Lung microvascular endothelial cell (primary cell): ENCODE measurements at places on chromosomes 7 and 10.

- no peak for DNase-seq
These were observed 11.1 kb downstream of the HOXA4 start for GRCh38 chr7:27119412-27119911.

- no peak for DNase-seq
These were observed 290.0 kb upstream of the SHH start for GRCh38 chr7:156102267-156102666.

DNA sequence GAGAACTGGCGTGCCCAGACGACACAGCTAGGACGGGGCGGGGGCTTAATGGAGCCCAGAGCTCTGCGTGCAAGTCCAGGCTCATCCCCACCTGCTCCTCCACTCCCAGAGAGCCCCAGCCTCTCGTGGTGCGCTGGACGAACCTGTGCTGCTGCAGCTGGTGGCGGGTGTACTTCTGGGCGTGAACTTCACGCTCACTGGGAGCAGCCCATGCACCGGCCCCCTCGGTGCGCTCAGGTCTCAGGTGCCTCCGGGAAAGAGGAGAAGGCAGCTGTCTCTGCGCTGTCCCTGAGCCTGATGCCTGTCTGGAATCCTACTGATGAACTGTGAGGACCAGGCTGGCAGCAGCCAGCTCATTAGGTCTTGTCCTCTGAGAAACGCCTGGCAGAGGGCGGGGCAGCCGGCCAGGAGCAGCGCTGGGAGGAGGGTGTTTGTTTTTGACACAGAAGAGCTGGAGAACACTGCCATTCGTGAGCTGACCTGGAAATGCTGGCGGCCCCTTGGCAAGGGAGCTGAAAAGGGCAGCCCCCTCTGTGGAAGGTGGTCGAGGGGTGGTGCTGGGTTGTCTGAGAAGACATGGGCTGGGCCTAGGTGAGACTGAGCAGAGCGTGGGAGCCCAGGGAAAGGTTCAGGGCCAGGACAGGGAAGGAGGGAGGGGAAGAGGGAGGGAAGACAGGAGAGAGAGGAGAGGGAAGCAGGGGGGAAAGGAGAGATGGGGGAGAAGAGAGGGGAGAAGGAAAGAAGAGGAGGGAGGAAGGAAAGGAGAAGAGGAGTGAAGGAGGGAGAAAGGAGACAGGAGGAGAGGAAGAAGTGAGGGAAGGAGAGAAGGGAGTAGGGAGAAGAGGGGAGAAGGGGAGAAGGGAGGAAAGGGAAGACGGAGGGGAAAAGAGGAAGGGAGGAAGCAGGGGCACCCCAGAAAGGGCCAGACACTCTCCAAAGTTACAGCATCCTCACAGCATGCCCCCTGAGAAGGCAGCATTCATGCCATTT lies 53.5 kb upstream of the TNS3 start:
- DNase-seq, result no peak

GRCh38 chr7:102097601-102098161 lies 189.0 kb upstream of the SH2B2 start:
- DNase-seq, result no peak

DNA sequence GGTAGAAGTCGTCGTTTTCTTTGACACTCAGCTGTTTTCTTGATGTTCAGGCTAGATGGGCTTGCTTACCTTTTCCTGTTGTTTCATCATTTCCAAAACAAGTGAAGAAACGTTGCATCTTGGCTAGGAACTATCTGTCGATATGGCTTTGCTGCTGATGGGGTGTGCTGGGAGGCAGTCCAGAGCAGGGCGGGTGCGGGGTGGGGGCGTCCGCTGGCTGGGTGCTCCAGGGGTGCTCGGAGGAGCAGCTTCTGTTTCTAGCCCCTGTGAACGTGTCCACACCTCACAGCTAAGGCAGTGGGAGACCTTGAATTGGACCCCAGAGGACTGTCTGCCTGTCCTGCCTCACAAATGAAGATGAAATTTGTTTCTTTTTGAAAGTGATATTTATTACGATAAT lies 7.6 kb upstream of the SUN1 start:
- DNase-seq, result no peak

GRCh38 chr7:30703756-30704155 lies 21.5 kb upstream of the CRHR2 start:
- no peak for DNase-seq

DNA sequence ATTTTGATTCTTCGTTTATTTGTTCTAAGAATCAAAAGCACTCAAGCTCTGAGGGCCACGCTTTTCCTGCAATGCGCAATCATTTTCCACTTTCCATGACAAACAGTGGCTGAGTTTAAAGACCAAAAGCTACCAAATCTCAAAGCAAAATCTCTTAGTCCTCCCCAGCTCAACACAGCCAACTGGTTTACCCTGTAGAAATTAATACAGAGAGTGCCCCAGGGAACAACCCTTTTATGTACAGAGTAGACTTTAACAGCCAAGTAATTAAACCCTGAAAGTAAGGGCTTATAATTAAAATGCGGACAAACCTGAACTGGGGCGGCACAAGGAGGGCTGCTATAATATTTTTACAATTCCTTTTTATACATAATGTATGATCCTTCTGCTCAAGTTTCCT lies 53.2 kb downstream of the FAM53B start:
- DNase-seq, result no peak

GRCh38 chr7:153537271-153537670 lies 514.9 kb upstream of the DPP6 start:
- DNase-seq, result no peak

DNA sequence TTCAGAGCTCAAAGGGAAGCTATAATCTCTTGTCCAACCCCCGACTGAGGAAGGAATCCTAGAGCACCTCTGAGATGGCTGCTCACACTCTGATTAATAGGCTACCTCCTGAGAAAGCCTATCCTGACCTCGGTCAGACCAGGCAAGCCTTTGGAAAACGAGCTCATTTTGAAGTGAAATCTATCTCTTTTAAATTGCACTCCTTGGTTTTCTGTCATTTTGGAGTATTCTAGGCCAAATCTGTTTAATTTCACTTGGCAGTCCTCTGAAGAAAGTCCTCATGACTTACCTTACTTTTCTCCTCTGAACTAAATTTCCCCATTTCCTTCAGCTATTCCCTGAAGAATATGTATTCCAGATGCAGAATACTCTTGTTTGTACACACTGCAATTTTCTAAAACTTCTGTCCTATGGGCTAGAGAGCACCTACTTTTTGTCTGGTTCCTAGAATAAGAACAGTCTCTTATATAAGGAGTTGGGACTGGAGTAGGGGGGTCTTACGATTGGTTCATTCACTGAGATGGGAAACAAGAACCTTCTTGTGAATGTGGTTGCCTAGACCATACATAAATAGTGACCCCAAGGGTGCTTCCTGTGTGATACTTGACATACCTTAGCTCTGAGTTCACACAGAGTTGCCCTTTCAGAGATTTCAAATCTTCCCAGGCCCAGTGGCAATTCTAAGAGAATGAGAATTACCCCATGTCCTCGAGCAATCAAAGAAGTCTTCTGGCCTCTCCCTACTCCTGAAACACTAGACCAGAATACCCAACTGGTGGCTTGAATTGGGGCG lies 31.9 kb upstream of the HPS1 start:
- no peak for DNase-seq

DNA sequence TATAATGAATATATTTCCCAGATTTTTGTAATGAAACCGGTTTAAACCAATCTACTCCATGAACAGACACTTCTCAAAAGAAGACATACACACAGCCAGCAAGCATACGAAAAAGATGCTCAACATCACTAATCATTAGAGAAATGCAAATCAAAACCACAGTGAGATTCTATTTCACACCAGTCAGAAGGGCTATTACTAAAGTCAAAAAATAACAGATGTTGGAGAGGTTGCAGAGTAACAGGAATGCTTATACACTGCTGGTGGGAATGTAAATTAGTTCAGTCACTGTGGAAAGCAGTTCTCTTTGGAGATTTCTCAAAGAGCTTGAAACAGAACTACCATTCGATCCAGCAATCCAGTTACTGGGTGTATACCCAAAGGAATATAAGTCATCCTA lies 240.7 kb downstream of the TSPAN12 start:
- DNase-seq, result no peak

GRCh38 chr7:27590416-27590815 lies 72.3 kb downstream of the HIBADH start:
- DNase-seq, result no peak

GRCh38 chr7:96088579-96088978 lies 233.3 kb downstream of the SLC25A13 start:
- peak; percentile 66 for DNase-seq

GRCh38 chr10:62130948-62131347 lies 137.7 kb downstream of the RTKN2 start:
- DNase-seq, result peak; percentile 98

DNA sequence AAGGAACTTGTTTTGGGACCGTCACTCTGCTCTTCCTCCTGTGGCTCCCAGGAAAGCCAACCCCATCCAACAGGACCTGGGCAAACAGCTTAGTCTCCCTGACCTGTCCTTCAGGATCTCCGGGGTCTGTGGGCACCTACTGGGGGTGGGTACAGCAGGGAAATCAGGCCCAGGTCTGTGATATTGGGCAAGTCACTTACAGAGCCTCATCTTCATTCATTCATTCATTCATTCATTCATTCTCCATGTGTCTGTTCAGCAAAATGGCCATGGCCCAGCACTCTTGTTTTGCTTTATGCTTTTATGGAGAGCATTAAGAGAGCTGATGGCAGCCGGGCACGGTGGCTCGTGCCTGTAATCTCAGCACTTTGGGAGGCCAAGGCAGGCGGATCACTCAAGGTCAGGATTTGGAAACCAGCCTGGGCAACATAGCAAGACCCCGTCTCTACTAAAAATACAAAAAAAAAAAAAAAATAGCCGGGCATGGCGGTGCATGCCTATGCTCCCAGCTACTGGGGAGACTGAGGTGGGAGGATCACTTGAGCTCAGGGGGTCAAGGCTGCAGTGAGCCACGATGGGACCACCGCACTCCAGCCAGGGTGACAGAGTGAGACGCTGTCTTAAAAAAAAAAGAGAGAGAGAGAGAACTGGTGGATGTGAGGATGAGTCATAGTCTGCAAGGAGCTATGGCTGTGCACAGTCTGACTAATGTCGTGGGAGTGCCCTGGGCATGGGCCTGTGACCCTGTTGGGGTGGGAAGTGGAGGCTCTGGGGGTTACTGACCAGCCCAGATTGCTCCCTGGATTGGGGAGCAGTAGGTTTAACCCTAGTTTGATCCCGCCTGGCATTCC lies 54.3 kb downstream of the CLIP2 start:
- DNase-seq, result no peak

DNA sequence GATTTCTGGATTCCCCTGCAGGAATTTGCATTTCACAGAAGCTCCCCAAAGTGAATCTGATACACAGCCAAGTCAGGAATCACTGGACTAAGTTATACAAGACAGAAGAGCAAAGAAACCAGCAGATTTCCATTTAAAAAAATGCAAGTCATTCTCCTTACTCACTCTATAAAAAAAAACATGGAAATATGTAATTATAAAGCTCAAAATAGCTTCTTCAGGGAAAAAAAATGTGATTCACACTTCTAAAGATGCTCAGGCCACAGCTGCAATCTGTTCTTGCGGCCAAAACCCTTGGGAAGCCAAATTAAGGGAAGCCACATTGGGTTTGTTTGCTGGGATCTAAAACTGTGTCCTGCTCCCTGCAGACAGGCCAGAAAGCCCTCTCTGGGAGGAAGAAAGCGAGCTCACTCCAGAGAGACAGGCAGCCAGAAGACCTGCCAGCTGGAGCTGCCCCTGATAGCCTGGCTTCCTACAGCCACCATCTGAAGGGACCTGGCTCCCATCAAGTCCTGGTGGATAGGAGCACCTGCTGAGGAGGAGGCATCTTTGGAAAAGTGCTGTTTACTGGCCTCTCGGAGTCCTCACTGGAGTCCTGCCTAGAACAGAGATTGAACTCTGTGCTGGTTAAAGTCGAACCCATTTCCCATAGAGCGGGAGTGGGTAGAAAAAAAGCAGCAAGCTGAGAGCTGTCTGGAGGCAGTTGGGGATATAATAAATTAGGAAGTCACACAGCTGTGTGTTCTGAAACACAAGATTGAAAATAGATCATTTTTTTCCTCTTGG lies 359.2 kb upstream of the AOAH start:
- DNase-seq, result no peak

GRCh38 chr7:7177044-7177517 lies 5.3 kb upstream of the C1GALT1 start:
- peak; percentile 30 for DNase-seq

DNA sequence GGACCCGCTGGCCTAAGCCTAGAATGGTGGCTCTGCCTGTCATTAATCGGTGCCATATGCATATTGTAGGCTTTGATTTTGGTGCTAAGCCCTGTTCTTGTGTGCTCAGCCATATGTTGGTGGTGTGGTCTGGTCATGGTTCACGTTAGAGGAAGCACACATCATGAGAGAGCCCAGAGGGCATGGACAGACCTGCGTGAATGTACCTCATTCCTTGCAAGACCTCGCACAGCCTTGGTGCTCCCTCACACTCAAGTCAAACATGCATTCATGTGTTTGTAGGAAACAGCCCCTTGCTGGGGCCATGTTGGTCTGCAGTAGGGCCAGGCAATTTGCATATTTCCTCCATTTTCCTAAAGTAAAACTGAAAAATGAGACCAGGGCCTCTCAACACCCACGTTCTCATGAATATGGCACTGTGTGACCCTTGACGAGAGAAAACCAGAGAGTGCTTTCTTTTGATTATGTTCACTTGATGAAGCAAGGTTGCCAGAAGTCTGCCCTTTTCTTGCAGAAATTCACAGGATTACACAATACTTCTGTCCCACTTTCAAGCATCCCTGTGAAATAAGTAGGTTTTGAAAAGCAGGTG lies 268.7 kb downstream of the CELF2 start:
- DNase-seq, result no peak

- DNase-seq, result no peak
These were observed 172.6 kb upstream of the CACNA2D1 start for GRCh38 chr7:82616059-82616728.

GRCh38 chr10:23095404-23095965 lies at the start of gene MSRB2:
Gene MSRB2, plus strand, starts transcription at chr10:23095579. Its CDS starts 30 bp downstream, at chr10:23095609.
- DNase-seq, result peak; percentile 92

DNA sequence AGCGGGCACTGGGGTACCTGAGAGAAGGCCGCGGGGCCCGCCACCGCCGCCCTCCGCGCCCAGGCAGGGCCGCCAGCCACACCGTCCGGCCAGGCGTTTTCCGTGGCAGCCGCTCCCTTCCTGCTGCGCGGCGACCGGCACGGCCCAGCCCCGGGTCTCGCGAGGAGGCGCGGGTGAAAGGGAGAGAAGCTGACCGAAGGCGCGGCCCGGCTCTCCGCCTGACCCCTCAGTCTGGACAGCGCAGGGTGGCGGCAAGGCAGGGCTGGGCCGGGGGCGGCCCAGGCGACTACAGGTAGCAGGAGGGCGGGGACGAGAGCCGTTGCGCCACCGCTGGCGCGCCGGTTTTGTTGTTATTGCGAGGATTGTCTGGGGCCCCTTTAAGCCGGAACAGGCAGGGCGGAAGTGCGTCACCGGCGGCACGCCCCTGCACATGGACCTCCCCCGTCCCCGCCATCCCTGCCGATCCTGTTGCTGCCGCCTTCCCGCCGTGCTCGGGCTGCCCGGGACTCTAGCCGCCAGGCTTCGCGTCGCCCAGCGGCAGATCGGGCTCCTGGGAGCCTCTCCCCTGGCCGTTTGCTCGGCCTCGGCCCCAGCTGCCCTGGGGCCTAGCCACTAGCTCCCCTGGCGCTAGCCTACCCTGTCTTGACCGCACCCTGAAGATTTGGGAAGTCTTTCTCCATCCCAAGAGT lies at the start of gene HERPUD2:
Gene HERPUD2, minus strand, starts transcription at position 352 of the 689 bp plus-strand sequence. CDS start 805 bp downstream, outside the sequence.
- peak; percentile 93 for DNase-seq

GRCh38 chr7:158353606-158354570 lies 233.7 kb downstream of the PTPRN2 start:
- DNase-seq, result peak; percentile 34
